Placental pericyte (primary cell): ENCODE measurements at places on chromosomes 1 and 21. TPM values are rescaled to one million over a fixed set of nuclear protein-coding genes. Genes with fewer than 3 reads are reported as not detected.

The WDR26 gene
- 68.3 and 81.7 TPM in 2 replicates for total RNA-seq

The ESRRG gene
- under 0.01 TPM in 1 of 2 replicates, not detected in the other for total RNA-seq

The PRUNE1 gene
- 7.7 and 8.9 TPM in 2 replicates for total RNA-seq

The AKR7A3 gene
- 0.29 and 0.66 TPM in 2 replicates for total RNA-seq

The RIMS3 gene
- 0.14 and 0.66 TPM in 2 replicates for total RNA-seq

The LRRN2 gene
- not detected in 2 replicates for total RNA-seq

The PLA2G2D gene
- not detected in 2 replicates for total RNA-seq

The SLAMF7 gene
- total RNA-seq: not detected in 2 replicates

The HNRNPCL4 gene
- total RNA-seq: not detected in 2 replicates
